EH (cell line): ENCODE measurements at places on chromosomes 5 and 9.

DNA sequence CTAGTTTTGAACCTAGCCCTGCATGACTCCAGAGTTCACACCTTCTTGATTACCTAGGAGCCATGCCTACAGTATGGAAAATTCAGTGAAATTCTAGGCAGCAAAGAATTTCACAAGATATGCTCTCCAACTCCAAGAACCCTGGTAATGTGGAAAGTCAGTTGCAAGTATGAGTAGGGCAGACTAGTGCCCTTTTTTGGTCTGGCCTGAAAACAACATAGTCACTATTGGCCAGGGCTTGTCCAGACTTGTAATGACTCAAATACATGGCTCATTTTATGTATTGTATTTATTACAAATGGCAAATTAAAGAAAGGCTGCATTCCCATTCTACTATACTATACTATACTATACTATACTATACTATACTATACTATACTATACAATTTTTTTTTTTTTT, 160.4 kb downstream of the ESM1 start:
- DNase-seq, result peak; percentile 81

DNA sequence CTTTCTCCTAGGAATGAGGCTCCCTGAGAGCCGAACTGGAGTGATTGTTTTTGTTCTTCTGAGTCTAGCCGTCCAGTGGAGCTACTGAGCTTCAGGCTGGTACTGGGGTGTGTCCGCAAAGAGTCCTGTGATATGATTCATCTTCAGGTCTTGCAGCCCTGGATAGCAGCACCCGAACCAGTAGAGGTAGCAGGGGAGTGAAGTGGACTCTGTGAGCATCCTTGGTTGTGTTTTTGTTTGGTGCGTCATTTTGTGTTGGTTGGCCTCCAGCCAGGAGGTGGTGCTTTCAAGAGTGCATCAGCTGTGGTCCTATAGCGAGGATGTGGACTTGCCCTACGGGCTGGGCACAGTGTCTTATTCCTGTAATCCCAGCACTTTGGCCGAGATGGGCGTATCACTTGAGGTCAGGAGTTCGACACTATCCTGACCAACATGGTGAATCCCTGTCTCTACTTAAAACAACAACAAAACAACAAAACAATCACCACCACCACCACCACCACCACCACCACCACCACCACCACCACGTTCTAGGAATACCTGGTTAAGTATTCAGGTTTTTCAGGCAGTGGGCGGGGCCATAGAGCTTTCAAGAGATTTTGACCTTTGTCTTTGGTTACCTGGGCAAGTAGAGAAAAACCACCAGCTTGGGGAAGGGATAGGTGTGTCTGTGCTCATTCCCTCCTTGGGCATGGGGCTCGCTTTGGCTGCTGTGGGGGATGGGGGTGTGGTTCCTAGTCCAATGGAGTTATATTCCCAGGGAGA, 154.0 kb downstream of the WDR70 start:
- no peak for DNase-seq

DNA sequence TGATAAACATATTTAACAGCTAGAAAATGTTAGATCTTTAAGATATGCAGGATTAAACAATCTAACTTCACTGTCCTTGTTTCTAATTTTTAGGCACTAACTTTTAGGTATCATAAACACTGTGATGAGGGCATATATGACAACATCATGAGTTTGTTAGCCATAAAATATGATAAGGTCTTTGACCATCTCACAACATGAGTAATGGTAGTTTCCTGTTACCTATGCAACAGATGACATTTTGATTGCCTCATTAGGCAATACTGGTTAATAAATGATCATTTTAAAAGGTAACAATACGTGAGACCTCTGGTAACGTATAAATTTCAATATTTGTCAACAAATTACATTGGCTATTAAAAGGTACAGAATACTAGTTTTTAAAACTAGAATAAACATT, 613.5 kb downstream of the PDE4D start:
- no peak for DNase-seq

DNA sequence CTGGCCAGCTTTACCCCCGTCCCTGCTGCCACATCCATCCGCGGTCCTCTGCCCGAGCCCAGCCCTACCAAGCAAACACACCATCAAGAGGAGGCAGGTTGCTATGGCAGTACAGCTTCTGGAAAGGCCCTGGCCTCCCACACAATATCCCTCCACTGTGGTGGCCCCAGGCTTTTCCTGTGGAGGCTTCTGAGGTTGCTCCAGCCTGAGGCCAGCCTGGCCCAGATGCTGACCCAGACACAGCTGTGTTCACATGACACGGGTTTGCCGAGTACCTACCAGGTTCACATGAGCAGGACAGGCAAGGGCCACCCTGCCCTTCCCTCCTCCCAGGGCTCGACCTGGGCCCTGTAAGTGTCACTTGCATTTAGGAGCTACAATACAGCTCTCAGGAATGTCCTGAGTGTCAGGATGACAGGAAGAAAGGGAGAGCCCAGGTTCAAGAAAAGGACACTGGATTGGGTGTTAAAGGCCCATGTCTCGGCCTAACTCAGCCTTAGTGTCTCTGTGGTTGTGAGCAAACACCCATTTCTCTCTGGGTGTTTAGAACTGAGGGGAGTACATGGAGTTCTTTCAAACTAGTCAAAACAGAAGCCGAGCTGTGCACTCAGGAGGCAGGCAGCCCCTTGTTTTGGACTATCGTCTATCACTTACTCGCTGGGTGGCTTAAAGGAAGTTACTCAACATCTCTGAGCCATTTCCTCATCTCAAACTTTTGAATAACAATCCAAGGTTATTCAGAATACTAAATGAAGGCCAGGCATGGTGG, 40.2 kb downstream of the NAIF1 start:
- peak; percentile 20 for DNase-seq

GRCh38 chr5:87129046-87129445, 138.6 kb upstream of the RASA1 start:
- no peak for DNase-seq

DNA sequence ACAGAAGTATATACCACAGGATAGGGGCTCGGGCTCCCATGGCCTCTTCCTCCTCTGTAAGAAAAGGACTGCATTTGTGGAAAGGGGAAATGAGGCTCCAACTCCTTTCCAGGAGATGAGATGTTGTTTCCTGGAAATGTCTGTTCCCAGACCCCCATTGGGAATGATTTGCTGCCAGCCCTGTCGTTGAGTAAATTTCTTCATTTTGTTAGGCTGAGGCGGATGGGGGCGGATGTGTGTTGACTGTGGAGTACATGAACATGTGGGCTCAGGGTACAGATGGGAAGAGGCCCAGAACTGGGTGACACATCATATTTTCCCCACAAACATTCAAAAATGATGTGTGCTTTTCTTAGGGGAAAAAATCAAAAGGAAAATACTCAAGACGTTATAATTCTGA, 28.8 kb upstream of the TNFAIP8 start:
- DNase-seq, result peak; percentile 17
